Stimulated activated CD4-positive, alpha-beta T cell treated with anti-CD3 and anti-CD28 coated beads, Interleukin-12 subunit alpha, Interleukin-12 subunit beta, amount 100 ng/mL, for 4 hours (primary cell): ENCODE measurements at places on chromosomes 2 and 18.

DNA sequence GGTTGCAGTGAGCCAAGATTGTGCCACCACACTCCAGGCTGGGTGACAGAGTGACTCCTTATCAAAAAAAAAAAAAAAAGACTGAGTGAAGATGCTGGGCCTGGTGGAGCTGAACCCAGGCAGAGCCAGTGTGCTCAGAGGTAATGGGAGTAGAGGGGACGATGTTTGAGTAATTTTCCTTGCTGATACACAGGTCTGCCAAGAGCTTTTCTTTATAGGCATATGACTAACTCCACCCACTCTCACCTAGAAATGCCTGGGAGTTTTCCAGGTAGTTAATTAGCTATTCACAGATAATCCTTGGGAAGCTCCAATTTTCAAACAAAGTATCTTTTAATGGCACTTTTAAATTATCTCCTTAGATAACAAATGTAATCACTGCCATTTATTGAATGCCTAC is 33.4 kb upstream of the ACSL3 start:
- DNase-seq = no peak

DNA sequence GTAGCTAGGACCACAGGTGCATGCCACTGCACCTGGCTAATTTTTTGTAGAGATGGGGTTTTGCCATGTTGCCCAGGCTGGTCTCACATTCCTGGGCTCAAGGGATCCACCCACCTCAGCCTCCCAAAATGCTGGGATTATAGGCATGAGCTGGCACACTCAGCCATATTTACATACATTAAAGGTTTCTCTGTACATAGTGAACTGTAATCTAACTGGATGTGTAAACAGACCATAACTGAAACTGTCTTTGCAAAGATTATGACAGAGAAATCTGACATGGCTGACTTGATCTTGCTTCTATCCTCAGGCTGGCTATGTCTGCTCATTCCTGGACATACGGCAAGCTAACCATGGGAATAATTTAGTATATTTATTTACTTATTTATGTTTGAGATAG is 139.2 kb upstream of the XPO1 start:
- no peak for DNase-seq

GRCh38 chr2:179770029-179770428 is 91.4 kb downstream of the ZNF385B start:
- no peak for DNase-seq

DNA sequence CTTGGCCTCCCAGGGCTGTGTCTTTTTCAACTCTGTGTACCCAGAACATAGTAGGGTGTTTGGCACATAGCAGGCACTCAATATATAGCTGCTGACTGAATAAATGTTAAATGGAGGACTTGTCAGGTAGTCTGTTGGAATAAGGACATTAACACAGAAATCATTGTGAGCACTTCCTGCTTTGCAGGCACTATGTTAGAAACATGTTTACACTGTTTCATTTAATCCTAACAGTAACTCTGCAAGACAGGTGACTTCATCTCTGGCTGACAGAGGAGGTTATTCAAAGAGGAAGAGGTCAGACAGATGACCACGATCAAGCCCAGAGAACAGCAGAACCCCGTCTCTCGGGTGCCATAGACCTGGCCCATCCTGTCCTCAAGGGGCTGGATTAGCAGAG is 28.0 kb upstream of the PIEZO2 start:
- no peak for DNase-seq

- DNase-seq = no peak
These were observed 27.3 kb downstream of the LAMA3 start for GRCh38 chr18:23716516-23716915.

DNA sequence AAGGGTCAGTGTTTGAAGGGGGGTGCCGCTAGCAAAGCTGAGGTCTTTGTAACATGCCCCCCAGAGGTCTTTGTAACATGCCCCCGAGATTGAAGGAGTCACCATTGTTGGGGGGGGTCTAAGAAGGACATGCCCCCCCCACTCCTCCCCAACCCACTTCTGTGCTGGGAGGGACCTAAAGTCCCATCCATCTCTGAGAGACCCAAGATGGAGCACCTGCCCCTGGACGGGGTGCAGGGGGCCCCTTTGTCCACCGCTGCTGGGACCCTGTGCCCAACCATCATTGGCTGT is 5.9 kb upstream of the ASIC4 start:
- no peak for DNase-seq

DNA sequence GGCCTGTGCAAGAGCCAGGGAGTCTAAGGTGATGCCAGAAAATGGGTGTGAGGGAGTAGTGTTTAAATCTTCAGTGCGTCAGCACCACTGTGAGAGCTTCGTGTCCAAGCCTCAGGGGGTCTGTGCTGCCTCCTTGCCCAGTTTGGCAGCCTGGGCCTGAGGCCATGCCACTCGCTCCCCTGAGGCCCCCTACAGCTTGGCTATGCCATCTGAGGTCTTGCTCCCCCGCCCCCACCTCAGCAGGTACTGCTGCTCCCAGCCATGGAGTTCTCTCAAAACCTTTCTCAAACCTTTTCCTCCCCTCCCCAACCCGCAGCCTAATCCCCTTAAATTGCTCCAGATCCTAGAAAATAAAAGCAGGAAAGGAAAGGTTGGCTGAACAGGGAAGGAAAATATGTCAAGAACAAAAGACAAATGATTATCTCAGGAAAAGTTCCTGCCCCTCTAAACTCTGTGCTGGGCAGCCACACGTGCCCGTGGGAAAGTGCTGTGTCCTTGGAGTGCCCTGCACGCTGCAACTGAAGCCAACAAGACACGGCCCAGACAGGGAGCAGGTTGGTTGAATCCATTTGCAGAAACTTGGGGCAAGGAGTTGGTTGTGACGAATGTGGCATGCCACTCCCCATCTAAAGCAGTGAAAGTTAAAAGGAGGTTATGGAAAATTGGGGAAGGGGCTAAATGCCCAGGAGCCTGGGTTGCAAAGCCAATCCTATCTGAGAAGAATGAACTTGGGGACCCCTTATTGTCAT is 61.2 kb downstream of the ATOH8 start:
- no peak for DNase-seq

- no peak for DNase-seq
These were observed 437.9 kb upstream of the PIK3C3 start for GRCh38 chr18:41517142-41517541.

DNA sequence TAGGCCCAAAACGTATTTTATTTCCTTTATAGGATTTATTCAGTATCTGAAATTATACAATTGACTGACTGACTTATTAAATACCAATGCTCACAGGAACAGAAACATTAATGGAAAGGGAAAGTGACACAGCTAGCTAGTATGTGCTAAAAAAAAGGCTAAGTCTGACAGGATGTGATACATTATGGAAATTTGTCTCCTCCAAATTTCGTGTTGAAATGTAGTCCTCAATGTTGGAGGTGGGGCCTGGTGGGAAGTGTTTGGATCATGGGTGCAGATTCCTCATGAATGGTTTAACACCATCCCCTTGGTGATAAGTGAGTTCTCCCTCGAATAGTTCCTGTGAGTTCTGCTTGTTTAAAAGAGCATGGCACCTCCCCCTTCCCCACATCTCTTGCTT is 70.6 kb upstream of the WDR75 start:
- DNase-seq = no peak

GRCh38 chr2:10985901-10986535 is 74.3 kb downstream of the KCNF1 start:
- no peak for DNase-seq

- no peak for DNase-seq
These were observed 657 bp downstream of the ATP8B1 start for GRCh38 chr18:57802213-57803102.

- DNase-seq = no peak
These were observed 83.1 kb downstream of the EDAR start for GRCh38 chr2:108905906-108906305.

- DNase-seq = no peak
These were observed 2.5 kb upstream of the GPR39 start for GRCh38 chr2:132414081-132414480.

DNA sequence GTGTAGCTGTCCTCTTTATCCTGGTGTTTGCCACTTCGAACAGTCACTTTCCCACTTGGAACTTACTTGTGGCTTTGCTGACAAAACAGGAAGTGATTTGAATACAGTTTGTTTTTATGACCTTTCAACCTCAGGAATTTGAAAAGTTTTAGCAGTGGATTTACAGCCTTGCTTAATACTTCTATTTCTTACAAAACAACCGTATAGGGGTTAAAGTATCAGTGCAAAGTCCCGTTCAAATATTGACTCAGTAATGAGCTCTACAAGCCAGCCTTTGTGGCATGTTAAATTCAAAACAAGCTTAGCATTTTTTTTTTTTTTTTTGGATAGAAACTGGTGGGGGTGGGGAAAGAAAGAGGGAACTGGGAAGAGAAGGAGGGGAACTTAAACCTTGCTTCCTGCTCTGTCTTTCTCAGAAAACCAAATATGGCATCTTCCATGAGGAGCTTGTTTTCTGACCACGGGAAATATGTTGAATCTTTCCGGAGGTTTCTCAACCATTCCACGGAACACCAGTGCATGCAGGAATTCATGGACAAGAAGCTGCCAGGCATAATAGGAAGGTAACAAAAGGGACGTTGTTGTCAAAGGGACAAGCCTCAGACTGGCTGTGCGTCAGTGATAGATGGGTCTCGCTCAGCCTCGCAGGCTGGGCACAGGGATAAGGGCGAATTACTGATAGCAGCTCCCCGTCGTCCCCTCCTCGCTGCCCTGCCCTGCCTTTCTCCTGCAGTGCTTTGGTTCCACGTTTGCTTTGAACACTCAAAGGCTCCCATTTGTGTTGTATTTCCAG is at the start of gene HNMT:
Gene HNMT, plus strand, starts transcription at position 408 of the 793 bp plus-strand sequence. Its CDS starts 19 bp downstream, at position 427.
- DNase-seq = no peak

DNA sequence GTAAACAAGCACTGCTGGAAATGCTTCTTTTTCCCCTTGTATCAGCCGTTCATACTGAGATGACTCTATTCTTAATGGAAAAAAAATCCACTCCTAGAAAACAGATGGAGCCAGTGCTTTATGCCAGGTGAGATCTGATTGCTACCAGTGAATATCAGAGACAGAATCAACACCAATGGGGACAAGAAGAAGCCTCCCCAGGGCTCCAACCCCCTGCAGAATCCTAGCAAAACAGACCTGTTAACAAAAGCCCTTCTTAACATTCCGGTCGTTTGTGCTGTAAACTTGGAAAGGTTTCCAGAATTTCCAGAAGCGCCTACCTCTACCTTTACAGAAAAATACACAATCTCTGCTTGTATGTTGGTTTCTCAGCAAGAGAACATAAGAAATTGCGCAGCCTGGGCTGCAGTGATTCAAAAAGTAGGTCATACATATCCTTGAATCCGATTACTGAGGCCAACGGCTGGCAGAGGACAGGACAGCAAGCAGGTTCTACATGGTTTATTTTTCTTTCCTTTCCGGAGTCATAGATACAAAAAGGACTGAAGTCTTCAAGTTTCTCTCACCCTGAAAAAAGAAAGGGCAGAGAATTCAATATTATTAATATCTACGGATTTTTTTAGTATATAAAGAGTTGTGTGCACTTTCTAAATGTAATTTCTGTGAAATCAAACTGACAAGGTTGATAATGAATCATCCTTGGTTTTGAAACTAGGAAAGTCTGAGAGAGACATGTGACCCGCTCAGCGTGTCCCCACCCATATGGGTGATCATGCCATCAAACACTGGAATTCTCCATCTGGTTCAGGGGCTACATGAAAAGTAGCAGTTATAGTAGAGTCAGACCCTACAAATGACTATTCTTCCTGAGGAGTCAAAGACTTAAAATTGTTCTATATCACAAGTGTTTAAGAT is 266.7 kb upstream of the MGAT5 start:
- DNase-seq = no peak

DNA sequence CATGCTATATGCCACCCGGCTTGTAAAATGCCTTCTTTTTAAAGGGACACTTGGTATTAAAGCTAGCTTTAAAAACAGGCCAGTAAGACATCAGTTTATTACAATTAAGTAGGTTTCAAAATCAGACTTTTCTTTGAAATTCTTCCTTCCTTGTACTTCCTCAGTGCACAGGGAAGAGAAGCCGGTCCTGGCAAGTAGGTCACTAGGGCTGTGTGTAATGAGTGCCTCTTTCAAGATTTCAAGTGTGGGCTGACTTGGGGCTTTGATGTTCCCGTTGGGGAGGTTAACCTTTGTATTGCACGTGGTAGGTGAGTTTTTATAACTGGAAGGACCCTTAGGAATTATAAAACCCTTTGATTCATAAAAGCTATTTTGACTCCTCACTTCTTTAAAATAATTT is 566.4 kb upstream of the ID2 start:
- no peak for DNase-seq

DNA sequence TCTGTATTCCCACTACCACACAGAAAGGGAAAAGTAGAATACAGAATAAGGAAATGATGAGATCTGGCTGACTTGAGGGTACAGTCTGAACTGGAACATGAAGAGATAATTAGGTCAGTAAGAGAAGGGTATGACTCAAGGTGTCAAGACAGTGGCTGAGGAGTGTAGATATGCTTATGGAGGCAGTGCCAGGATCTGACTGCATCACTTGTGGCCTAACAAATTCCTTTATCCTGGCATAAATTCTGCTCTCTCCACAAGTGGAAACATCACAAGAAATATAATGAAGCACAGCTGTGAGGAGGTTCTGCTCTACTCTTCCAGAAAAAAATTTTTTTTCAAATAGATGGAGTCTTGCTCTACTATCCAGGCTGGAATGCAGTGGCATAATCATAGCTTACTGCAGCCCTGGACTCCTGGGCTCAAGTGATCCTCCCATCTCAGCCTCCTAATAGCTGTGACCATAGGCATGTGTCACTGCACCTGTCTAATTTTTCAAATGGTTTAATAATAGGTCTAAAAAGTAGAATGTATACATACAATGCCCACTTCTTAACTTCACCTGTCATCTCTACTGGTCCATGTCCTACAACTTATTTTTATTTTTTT is 85.3 kb downstream of the C2orf74 start:
- DNase-seq = no peak

DNA sequence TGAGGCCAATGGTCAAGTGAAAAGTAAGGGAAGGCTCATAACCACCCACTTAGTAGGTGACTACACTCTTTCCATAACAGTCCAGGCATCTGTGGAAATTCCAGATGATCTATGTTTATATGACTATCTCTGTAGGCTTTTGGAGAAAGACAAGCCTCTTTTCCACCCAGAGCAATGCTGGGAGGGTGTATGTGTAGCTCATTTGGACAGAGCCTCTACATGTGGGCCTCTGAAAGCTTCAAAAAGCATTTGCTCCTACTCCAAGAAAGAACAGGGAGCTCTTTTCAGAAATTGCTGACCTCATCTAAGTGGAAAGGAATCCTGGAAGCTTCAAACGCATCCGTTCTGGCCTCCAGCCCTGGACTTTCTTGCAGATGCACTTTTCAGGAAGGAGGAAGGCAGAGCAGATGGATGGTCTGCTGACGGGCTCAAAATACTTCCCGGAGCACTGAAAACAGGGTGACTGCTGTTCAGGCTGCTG is 308.7 kb downstream of the LRATD1 start:
- DNase-seq = no peak

DNA sequence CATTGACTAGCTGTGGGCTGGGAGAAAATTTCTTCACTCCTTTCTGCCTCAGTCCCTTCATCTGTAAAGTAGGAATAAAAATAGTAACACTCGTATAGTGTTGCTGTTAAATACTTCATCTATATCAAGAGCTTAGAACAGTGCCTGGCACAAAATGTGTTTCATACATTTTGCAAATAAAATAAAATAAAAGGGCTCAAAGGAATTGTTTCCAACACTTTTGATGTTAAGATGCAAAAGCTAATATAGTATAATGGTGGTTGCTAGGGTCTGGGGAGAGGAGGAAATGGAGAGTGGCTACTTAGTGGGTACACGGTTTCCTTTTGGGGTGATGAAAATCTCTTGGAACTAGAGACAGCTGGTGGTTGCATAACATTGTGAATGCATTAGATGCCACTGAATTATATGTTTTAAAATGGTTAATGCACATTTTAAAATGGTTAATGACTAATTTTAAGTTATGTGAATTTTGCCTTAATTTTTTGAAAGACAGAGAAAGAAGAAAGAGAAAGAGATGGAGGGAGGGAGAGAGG is 542.1 kb upstream of the ID2 start:
- DNase-seq = no peak
